COR-L47 (cell line): ENCODE measurements at places on chromosomes 2 and 18.

DNA sequence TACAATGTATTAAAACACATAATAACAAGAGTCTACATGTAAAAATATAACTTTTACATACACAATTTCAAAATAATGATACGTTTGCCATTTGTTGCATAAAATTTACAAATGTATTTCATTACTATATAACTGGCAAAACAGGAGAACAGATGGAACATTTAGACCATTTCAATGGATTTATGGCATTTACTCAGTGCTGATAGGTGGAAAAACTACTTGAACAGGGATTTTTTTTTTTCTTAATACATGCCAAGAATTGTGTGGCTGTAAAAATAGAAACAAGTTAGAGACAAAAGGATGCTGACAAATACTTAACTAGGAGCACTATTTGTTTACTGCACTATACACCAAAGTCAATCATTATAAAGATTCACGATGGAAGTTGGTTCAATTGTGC is 266.8 kb upstream of the CCDC68 start:
- DNase-seq = no peak

GRCh38 chr2:56714400-56714799 is 530.6 kb downstream of the CCDC85A start:
- no peak for DNase-seq

- DNase-seq = no peak
Observed at GRCh38 chr2:117603060-117603459, 211.4 kb upstream of the DDX18 start.

GRCh38 chr2:222609381-222609780 is 46.5 kb downstream of the FARSB start:
- DNase-seq = no peak

GRCh38 chr2:180707884-180708205 is 272.6 kb upstream of the UBE2E3 start:
- peak; percentile 78 for DNase-seq

GRCh38 chr2:118942031-118942430 is at the start of gene MARCO:
TSS of gene MARCO (plus strand) at chr2:118942194. CDS start at chr2:118942301, 107 bp downstream.
- no peak for DNase-seq

- DNase-seq = peak; percentile 35
Observed at GRCh38 chr2:30886080-30886479, 78.8 kb upstream of the CAPN13 start.

- DNase-seq = no peak
Observed at GRCh38 chr2:10620481-10620880, 69.3 kb downstream of the NOL10 start.

DNA sequence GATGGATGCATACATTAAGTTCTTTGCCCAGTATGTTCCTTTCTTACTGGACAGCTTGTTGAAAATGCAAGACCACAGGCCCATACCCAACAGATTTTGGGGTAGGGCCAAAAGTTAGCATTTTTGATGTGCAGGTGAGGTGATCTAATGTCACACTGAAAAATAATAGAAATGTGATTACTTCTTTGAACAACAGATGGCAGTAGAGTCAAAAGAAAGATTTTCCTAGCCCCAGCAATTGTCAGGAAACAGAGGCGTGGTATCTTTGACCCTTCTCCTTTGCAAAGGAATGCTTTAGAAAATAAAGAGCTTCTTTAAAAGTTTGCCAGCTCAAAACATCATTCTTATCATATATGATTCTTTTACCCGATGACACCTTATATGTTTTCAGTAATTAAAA is 343.6 kb upstream of the SYT4 start:
- DNase-seq = peak; percentile 65

DNA sequence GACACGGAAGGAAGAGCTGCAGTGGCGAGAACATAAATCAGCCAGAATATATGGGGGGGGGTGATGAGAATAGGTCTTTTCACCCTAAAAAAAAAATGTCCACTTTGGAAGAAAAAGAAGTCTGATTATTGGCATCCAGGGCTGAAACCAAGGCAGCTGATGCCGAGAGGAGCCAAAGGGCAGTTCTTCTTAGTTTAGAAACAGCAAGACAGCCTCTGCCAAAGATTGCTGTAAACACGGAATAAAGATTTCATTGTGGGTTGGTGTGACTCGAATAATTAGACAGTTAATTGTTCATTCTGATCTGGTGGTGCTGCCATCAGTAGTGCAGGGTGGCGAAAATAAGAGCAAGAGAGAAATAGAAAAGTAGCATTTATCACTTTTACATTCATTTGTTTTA is 3.5 kb downstream of the CDH20 start:
- DNase-seq = no peak

GRCh38 chr2:156476850-156477206 is 40.6 kb downstream of the GPD2 start:
- no peak for DNase-seq

- DNase-seq = peak; percentile 32
Observed at GRCh38 chr2:3044587-3045317, 332.9 kb downstream of the EIPR1 start.

GRCh38 chr2:234869164-234869563 is 82.7 kb upstream of the SH3BP4 start:
- no peak for DNase-seq

- no peak for DNase-seq
Observed at GRCh38 chr18:78704971-78705461, 274.6 kb upstream of the SALL3 start.

GRCh38 chr2:207682557-207682956 is 28.9 kb upstream of the CCNYL1 start:
- no peak for DNase-seq

DNA sequence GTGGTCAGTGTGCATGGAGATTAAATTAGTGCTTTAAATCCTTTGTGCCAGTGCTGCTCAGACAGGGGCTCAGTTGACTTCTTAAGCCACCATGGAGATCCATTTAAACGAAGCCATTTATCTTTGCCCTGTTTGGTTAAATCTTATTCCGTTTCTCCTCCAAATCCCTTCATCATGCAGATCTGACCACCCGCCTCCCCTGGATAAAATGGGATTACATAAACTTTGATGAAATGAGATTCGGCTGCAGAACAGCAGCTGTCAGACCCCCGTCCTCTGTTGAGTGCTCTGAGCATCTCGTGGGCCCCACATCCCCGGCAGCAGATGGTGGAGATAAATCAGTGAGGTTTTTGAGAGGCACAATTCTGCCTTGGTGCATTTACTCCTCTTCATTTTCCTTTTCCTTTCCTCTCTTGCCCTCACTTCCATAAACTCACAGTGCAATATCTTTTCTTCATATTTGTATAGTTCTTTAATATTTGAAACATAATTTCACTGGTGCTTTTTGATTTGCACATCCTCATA is 84.4 kb upstream of the TWIST2 start:
- DNase-seq = no peak

GRCh38 chr2:68726608-68727367 is 7.8 kb upstream of the ARHGAP25 start:
- DNase-seq = no peak

GRCh38 chr2:65228263-65228750 is 676 bp downstream of the ACTR2 start:
- no peak for DNase-seq

DNA sequence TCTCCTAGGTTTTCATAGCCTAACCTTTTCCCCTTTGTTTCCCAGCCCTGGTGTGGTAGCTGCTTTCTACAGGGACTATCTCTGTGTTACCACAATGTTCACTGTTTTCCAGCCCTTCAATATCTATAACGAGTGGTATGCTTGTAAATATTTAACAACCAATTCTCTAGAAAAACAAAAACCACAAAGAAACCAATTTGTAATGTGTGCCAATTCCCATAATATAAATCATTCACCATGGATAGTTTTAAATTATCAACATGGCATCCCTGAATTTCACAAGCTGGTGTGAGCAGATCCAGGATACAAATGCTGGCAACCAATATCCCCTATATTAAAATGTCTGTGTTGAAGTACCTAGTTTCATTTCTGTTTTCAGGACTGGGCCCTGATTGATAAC is 207.5 kb upstream of the FBXO11 start:
- DNase-seq = no peak

- DNase-seq = no peak
Observed at GRCh38 chr2:191947235-191947634, 100.3 kb upstream of the CAVIN2 start.

DNA sequence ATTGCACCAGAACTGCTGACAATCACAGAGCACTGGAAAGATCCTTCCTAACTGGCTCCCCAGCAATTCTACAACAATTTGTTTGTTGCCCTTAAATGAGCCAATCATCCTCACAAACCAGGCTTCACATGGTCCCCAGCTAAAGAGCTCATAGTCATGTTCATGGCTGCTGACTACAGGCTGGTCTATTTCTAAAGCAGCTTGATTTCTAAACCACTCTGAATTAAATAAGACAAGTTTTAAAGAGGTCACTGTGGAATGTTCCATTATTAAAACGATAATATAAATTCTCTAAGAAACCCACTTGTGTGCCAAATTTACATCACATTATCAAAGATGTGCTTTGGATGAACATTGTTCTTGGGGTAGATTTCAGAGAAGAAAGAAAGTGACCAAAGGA is 110.7 kb downstream of the COPS8 start:
- no peak for DNase-seq

GRCh38 chr18:13470516-13471197 is 252.1 kb downstream of the LDLRAD4 start:
- DNase-seq = no peak

GRCh38 chr2:119333360-119333759 is 33.3 kb downstream of the C2orf76 start:
- no peak for DNase-seq

- DNase-seq = no peak
Observed at GRCh38 chr2:221263573-221263972, 308.5 kb downstream of the EPHA4 start.

DNA sequence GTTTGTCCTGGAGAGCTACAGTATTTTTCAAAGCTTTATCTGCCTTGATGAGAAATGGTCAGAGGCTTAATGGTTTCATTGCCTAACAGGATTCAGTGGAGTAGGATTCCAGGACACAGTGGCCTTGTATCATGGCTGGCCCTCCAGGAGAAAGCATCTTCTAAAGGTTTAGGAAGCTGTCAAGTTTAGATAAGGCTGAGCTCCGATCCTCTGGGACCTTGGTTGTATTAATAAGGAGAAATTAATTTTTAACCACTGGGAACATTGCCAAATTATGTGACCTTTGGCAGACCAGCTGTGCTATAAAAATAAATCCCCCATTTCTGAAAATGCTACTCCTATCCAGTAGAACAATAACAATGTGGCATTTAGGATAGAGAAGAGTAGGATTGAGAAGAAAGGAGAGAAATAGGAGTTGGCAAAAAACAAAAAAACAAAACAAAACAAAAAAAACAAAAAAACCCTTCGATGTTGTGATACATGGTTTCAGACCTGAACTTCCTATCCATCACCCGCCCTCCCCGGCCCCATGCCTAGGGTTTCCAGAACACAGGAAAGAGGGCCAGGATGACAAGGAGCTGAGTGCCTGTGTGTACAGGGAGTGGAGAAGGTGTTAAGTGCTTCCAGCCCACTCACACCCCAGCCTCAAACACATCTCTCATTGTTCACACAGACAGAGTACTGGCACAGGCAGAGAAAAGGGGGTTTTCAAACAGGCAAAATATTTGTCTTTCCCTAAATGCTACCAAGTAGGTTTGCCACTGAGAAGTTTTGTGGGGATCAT is 6.3 kb downstream of the NRP2 start:
- DNase-seq = no peak

GRCh38 chr2:26612522-26613240 is 28.5 kb downstream of the CIB4 start:
- DNase-seq = no peak

DNA sequence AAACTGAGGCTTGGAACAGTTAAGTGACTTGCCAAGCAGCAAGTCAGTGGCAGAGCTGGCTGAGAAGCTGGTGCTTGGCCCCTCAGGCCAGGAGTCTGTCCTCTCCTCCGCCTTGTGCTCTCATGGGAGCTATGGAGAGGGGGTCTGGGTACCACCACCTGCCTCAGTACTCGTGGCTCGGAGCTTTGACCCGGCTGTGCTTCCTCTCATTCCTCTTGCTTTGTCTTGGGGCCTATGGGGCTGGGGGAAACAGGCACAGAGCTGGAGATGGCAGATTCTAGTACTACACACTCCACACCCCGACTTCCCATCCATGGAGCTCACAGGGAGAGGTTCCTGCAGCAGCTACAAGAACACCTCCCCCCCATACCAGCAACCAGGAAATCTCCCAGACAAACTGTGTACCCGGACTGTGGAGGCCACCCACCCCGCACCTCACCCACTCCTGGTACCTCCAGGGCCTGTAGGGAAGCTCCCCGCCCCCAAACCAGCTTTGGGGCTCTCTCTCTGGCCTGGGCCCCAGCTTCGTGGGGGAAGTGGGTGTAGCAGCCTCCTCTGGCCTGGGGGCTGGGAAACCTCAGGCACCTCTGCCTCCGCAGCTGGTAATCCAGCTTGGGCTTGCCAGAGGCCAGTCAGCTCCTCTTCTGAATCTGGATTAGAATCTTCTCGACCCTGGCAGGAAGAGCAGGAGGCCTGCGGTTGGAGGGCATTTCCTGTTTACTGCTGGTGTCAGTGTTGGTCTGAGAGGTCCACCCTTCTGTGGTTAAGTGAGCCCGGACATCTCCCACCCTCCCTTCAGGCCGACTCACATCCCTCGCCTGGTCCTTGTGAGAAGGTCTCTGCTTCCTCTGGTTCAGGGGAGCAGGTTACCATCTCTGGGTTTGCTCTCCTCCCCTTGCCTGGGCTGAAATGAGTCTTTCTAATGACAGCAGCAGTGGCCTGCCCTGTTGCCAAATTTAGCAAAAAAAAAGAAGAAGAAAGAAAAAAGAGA is 22.3 kb upstream of the RHOB start:
- DNase-seq = no peak

- DNase-seq = no peak
Observed at GRCh38 chr18:7711495-7711894, 144.4 kb downstream of the PTPRM start.
